ENCODE measurements at places on chromosomes 16 and 17.

DNA sequence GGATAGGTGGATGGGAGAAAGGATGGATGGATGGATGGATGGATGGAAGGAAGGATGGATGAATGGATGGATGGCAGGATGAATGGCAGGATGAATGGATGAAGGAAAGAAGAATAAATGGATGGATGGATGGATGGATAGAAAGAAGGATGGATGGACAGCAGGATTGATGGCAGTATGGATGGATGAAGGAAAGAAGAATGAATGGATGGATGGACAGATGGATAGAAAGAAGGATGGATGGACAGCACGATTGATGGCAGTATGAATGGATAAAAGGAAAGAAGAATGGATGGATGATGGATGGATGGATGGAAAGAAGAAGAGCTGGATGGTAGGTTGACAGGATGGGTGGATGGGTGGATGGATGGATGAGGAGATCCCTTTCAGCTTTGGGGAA is 9.2 kb upstream of the MYH10 start:
- no peak for DNase-seq

DNA sequence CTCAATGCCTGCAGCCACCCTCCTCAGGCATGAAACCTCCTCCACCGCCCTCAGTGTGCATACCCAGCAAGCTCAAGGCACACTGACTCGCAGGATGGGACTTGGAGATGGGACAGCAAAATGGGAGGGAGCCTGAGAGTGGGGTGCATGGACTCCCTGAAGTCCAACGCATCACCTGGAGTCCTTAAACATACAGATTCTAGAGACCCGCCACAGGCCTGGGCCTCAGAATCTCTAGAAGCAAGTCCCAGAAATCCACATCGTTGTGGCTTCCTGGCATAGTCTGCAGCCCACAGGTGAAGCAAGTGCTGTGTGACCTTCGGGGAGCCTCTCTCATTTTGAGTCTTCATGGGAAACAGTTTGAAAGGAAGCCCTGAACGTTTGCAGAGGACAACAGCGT is 3.6 kb upstream of the TBX21 start:
- no peak for DNase-seq

- DNase-seq = no peak
These were observed 83.9 kb downstream of the NT5M start for GRCh38 chr17:17387017-17387497.

- DNase-seq = no peak
These were observed 8.4 kb upstream of the PPP1R1B start for GRCh38 chr17:39618246-39618913.

GRCh38 chr17:57735707-57736106 is 9.4 kb downstream of the CCDC182 start:
- no peak for DNase-seq

- DNase-seq = no peak
These were observed 6.2 kb downstream of the NAT9 start for GRCh38 chr17:74769856-74770497.

DNA sequence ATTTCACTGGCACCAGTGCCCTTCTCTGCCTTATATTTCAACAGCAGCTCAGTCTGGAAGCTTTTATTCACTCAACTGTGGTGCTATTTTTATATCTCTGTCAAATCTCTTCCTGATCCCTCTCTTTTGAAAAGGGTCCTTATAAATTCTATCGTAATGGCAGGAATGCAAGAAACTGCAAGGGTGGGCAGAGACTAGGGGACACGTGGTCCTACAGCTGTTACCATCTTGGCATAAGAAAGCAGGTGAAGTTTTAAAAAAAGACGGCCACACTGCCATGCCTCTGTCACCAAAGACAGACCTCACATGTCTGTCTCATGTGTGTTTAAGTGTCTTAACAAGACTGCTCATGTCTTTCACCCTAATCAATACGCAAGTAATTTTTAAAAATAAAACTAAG is 368.4 kb upstream of the CDH11 start:
- DNase-seq = no peak

GRCh38 chr17:17235212-17236174 is 1.5 kb downstream of the FLCN start:
- DNase-seq = no peak

DNA sequence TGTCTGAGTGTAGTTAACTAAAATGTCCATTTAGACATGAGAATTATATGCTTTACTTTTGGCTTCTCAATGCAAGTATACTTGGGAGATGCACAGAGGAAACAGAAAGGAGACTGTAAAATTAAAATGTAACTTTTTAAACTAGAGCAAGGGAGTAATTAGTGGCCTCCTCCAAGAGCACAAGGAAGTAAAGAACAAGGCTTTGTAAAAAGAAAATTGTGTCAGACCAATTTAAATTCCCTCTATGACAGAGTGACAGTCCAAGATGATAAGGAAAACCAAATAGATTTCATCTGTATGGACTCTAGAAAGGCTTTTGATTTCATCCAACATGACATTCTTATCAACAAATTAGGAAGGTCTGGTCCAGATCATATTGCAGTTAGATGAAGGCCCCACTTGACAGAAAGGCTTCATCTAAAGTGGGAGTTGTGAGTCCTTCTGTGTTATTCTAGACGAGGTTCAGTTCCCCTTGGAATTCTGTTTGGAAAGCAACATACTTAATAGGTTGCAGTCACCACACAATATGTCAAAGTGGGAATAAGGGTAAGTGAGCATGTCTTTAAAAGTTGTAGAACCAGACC is 6.5 kb upstream of the CAPNS2 start:
- no peak for DNase-seq
